ENCODE measurements at places on chromosomes 7 and 10.

DNA sequence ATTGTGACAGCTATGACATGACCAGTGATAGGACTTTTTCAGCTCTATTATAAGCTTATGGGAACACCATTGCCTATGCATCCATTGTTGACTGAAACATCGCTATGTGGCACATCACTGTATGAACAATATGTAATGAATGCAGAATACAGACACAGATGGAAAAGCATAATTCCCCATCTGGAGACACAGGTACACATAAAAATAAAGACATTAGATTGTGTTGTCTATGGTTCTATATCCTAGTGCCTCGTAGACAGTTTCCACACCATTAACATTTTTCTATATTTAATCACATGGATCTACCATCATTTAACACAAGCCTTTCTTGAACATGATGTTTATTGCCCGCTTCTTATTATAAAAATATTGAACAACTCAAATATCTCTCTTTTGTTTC is 96.3 kb upstream of the STK17A start:
- DNase-seq = no peak

DNA sequence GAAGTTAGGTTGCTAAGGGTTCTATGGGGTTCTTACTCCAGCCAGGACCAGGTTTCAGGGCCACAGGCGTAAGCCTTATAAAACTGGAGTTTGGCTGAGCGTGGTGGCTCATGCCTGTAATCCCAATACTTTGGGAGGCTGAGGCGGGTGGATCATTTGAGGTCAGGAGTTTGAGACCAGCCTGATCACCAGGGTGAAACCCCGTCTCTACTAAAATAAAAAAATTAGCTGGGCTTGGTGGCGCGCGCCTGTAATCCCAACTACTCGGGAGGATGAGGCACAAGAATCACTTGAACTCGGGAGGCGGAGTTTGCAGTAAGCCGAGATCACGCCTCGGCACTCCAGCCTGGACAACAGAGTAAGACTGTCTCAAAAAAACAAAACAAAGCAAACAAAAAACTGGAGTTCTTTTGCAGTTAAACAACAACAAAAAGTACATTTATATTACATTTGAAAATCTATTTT is 347 bp upstream of the RRP12 start:
- DNase-seq = no peak

GRCh38 chr10:119477444-119477843 is 65.1 kb downstream of the RGS10 start:
- DNase-seq = no peak

DNA sequence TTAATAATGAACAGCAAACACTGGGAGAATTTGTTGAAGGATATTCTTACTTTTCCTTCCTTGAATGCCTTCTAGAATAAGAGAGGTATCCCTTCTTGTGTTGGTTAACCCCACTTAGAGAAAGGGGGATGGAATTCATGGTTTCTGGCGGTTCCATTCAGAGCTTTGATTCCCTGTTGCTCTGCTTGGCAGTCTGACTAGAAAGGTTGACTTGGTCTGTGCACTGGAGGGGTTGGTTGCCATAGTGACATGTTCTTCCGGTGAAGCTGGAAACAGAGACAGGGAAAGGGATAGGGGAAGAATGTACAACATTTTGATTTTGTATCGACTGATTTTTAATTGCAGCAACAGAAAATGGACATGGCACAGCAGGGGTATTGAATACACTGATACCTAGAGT is 2.5 kb downstream of the TMEM178B start:
- no peak for DNase-seq

DNA sequence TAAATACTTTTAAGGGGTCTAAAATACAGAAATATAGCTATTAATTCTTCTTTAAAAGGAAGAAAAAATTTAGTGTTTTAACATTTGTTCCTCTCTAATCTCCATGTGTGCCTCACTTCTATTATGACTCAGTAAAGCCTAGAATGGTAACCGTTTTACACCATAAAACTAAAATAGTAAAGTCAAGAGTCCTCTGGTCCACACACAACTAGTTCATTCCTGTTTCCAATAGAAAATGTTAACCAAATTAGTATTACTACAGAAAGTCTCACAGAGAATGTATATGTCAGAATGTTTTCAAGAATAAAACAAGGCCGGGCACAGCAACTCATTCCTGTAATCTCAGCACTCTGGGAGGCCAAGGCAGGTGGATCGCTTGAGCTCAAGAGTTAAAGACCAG is 55.8 kb downstream of the CNOT4 start:
- DNase-seq = no peak

DNA sequence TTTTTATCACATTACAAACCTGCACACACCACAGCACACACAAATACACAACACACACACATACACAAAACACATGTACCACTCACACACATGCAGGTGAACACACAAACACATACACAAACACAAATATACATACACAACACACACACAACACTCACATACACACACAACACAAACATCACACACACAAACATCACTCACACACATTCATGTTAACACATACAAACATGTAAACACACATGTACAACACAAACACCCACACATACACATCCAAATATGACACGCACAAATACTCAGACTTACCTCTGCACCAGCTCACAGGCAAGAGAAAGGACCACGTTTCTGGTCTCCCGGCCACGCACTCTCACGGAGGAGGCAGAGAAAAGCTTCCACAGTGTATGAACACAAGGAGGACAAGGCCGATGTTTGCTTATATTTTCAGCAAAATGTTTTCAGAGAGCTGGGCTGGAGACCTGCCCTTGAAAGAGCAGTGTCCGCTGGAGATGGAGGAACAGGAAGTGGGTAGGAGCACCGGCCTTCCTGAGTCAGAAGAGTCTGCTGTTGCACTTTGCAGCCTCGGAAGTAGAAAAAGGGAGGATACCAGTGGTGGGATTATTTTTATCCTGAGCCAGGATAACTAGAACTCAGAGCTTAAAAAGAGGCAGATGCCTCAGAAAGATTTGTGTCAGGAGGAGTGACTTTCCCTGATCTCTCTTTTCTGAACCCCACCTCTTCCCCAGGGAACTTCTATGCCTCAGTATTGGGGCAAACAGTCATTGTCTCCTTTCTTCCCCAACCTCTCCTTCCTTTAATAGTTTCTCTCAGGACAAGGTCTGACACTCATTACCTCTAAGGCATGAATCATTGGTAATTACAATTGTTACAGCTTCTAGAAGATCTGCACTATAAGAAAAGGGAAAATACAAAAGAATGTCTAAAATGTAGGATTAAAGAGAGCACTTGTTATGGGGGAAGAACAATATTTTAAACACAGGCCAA is at the start of gene GIMAP6:
Gene GIMAP6 (minus strand): TSS at position 520 of the 999 bp plus-strand sequence. CDS start 2,243 bp downstream, outside the sequence.
- no peak for DNase-seq
